ENCODE measurements at places on chromosomes 13 and 19.

DNA sequence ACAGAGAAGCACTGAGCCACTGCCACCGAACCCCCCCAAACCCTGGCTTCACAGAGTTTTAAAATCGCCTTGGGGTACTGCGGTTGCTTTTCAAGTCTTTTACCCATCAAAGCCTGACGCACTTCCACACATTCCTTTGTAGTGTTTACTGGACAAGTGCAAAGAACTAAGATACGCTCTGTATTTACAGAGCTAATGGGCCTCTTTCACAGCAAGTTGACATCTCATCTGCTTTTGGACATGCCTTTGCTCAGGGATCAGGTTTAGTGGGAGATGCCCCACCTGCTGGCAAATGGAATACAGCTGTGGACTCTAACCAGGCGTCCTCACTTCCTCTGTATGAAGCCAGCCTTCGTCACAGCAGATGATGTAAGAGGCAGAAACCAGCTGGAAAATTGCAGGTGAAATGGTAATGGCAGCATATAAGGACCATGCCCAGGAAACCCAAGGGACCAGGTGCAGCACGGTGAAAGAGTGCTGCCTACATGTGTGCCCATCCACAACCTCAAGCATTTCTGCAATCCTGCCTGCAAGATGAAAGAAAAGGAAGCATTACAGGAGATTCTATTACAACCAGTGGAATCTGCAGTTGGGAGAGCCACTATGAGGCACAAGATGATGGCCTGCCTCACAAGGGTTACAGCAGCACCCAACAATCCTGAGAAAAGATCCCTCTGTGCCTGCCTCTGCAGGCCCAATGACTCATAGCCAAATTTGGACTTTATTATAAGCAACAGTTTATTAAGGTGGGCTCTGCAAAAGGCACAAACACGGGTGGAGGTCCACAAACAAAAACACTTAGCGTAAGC, 34.7 kb downstream of the BRD4 start:
- no peak for DNase-seq

- no peak for DNase-seq
These were observed 19.9 kb upstream of the GGACT start for GRCh38 chr13:100608489-100608888.

DNA sequence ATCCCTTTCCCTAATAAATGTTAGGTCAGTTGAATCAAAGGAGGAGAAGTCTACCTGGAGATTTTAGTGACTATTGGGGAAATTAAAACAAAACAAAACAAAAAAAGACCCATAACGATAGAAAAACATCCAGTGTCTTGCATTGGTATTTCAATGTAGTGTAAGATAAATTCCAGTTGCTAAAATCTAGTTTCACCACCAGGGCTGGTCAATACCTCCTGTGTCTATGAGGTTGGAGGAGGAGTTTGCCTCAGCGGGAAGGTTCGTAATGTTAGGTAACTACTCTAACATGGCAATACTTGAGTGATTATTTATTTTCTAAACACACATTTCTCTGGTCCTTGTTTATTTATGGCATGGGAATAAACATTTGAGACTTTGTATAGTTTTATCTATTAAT, 483.2 kb downstream of the FGF9 start:
- DNase-seq, result no peak

DNA sequence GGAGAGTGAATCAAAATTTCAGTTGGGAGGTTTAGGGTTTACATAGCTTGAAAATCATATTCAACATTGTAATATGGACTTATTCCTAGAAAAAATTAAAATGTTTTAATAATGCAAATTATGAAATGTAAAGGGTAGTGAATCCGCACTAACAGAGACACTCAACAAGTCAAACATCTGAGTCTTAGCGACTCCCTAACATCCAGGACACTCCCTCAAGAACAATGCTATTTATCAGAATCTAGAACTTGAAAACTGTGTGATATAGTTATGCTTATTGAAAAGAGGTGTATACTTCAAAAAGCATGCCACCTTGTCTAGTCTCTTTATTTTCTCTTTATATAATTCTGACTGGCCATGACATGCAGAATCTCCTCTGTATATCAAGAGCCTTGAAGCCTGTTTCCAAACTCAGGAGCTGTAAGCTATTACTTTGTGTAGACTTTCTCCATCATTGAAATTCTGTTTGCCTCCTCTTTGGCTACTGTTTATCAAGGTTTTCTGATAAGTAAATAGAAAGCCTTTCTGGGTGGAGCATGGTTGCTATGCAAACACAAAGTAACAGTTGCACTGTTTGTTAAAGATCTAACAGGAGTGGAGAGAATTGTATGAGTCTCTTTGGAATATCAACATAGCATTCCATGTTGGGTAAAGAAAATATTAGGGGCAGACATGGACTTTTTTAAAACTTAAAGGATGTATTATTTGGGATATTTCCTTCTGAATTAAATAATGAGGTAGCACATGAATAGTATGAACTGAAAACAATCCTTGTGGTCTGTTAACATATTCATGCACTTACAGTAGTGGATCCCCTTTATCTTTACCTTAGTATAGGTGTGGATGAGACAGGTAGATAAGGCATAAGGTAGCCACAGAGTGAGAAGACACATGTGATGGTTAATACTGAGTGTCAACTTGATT, 56.4 kb upstream of the MBNL2 start:
- DNase-seq, result no peak

- DNase-seq, result peak; percentile 65
These were observed 12.6 kb downstream of the XRCC1 start for GRCh38 chr19:43562698-43563241.

GRCh38 chr13:27964741-27965323, 4.3 kb downstream of the CDX2 start:
- no peak for DNase-seq

- no peak for DNase-seq
These were observed 143.6 kb upstream of the SERP2 start for GRCh38 chr13:44230071-44230470.

Data from stimulated activated CD8-positive, alpha-beta memory T cell treated with anti-CD3 and anti-CD28 coated beads, Interleukin-4, amount 100 ng/mL, for 1 hour (primary cell).